ENCODE measurements at places on chromosomes 4 and X. TPM values are rescaled to one million over a fixed set of nuclear protein-coding genes. Genes with fewer than 3 reads are reported as not detected.
A peak's percentile ranks its signal among the peaks of the same experiment; 100 is the strongest.

The GPR143 gene
- 1.8 TPM for total RNA-seq

DNA sequence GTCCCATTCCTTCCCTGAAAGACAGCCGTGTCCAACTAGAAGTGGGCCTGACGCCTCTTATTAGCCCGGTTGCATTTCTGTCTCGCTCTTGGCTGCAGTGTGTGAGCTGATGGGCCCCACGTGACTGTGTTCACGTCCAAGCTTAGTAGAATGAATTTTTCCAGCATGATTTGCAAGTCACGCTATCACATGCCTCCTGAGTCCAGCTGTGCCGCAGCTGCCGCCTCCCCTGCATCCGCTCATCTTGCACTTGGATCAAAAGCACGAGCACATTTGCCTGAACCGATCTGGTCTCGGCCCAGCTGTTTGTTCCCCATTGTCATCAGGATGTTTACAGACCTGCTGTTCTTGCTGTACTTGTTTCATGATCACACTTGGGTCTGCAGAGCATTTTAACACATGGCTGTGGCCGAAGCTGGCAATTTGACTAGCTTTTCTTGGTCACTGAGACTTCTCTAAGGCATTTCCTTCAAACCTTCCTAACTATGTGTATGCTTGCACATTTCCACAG, 126.5 kb downstream of the KIT start:
- peak; percentile 27 for DNase-seq

DNA sequence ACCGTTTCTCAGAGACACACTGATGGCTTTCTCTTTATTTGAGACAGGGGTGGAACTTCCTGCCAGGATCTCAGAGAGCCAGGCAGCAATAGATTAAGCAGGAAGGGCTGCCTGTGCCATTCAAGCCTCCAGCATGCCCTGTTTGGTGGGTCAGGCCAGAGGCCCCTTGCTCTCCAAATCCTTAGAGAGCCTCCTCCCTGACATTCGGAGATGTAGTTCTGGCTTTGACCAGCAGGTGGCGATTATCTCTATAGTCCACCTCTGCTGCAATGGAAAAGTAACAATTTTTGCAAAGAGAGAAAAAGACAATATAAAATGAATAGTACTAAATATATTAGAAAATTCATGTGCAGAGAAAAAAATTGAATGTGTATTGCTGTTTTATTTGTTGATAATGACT, 93.9 kb downstream of the NXF2B start:
- DNase-seq: peak; percentile 18

DNA sequence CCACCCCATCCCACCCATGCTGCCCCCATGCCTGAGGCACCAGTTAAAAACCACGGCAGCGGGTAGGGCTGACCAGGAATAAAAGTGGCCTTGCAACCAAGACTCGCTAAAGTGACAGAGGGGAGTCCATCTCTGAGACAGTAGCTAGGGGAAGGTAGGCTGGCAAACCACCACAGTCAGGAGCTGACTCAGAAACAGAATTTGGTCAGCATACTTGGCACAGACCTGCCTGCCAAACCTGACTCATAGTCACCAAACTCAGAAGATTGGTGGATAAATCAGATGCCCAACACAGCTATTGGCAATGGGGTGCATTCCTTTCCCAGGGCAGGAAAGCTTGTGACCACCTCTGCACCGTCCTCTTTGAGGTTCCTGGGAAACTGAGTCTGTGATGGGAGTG, 193.8 kb downstream of the BCOR start:
- DNase-seq: peak; percentile 56

DNA sequence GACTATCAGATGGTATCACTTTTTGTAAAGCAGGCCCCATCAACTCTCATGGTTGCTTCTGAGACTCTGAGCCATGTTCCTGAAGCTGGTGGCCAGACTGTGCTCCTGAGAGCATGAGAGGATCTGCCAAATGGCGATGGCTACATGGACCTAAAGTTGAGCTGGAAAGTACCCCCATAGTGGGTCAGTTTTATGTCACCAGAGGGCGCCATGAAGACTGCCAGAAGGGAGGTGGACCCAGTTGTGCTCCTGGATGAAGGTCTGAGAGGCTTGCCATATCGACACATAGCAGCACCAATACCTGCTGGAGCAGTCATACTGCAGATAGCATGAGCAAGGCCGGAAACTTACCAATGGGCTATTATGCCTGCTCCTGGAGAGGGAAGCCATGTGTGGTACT, 105.7 kb downstream of the SLITRK2 start:
- no peak for DNase-seq

The ADH1A gene
- not detected for total RNA-seq

DNA sequence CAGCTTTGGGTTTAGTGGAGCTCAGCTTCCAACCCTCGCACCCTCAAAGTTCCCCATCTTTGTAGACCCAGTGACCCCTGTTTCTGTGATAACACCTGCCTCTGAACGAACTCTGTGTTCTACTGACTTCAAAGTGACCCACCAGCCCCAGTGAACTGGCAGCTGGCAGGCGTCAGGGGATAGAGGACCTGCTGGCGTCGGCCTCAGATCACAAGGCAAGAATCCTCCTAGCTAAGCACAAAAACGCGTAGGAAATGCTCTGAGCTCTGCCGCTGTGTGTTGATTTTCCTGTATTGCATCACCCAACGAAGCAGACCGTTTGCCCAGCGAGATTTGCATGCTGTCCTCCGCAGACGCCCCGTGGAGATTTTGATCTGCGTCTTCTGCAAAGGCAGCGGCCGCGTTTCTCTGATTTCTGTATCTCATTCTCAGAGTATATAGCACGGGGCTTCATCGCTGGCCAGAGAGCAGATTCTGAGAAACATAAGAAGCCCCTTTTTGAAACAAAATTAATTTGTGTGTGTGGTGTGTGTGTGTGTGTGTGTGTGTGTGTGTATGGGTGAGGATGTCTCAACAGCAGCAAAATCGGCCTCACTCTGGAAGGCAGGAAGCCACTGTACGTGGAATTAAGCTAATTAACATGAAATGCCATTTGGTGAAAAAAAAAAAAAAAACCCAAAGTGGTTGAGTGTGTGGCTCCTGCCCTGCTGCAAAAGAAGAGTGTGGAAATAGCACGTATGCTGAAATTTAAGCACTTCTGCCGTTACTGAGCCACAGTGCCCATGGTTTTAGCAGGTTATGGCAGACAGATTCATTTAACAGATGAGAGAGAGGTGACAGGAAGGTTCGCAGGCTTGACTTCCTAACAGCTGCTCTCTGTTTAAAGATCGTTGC, 29.2 kb upstream of the ASMTL start:
- peak; percentile 51 for DNase-seq

DNA sequence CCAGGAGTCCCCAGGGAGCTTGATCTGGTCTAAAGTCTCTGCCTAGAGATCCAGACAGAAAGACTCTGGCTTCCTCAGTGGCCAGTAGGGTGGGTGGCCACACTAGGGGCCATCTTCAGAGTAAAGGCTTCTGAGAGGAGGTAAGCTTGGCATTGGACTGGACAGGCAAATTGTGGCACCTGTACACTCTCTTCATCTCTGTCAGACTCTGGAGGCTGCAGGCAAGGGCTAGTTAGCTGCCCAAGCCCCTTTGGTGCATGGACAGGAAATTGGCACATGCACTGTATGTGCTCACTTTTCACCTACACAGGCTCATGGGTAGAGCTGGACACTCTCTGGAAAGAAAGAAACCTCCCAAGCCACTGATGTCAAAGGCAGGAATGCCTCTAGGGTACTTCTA, 142.8 kb downstream of the PJA1 start:
- no peak for DNase-seq

The ALB gene
- total RNA-seq: 0.75 TPM

The VEGFC gene
- total RNA-seq: 24.2 TPM

The LRCH2 gene
- 5.8 TPM for total RNA-seq

- peak; percentile 62 for DNase-seq
Measured at GRCh38 chrX:101799387-101799786, 132.4 kb downstream of the ZMAT1 start.

The CENPI gene
- 5.0 TPM for total RNA-seq

DNA sequence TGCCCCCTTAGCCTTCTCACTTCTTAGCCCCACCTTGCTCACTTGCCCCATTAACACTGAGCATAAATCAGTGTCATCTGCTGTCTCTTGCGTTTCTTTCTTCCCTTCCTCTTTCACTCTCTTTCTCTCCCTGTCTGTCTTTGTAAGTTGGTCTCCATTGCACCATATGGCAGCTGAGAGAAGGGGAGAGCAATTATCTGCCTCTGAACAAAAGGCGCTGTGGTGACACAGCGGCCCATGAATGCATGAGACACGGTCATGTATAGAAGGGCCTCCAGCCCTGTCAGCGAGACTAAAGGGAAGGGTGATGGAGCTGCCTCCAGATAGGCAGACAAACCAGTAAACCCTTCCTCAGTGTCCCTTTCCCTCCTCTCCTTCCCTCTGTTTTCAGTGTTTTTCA, 88.8 kb upstream of the PCDH18 start:
- peak; percentile 8 for DNase-seq

DNA sequence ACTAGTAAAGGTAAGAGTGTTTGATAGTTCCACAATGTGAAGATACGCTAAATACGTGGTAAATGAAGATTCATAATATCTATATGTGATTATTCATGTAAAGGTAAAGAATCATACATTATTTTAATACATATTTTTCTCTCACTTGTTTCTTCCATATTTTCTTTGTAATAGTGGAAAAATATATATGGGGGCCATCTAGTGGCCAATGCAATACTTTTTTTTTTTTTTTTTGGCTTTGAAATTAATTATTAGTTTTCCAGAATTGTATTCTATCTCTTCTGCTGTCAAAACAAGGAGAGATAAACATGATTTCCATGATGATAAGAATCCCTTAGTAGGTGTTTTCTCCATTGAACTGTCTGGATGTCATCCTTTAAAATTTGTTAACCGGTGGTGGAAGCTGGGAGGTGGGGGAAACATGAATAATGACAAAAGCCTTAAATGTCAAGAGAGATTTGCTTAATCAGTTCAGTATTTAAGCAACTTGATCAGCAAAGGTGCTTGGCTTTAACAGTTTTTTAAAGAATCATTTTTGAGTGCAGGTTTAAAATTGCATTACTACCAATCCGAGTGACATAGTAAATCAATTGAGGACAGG, 508.7 kb upstream of the HTR2C start:
- DNase-seq: no peak

GRCh38 chr4:163284304-163284703, 48.1 kb downstream of the NPY1R start:
- no peak for DNase-seq

DNA sequence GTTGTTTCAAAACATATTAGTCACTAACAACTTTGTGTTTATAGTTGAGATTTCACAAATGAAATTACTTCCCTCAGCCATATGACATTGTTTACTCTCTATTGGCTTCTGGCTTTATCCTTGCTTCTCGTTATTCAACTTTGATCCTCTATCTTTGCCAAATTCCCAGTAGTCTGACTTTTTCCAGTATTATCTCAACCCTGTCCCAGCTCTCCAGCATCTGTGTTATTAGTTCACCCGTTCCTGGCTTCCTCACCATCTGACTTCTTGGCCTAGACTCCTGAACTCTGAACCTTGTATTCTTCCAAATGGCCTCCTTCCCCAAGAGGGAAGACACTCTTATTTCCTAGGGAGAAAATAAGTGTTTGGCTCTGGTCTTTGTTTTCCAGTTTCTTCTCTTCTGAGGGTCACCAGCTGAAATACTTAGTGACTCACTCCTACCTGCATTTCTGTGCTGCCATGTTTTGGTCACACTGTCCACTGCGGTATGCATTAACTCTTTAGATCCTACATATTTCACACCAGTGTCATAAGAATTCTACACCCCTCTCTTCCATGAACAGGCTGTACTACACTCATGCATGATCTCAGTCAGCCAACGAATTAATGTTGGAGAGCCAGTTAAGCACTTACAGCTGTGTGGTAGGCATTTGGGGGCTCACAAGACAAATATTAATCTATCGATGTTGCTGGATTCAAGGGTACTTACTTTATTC, 17.0 kb upstream of the ARHGAP24 start:
- DNase-seq: no peak

DNA sequence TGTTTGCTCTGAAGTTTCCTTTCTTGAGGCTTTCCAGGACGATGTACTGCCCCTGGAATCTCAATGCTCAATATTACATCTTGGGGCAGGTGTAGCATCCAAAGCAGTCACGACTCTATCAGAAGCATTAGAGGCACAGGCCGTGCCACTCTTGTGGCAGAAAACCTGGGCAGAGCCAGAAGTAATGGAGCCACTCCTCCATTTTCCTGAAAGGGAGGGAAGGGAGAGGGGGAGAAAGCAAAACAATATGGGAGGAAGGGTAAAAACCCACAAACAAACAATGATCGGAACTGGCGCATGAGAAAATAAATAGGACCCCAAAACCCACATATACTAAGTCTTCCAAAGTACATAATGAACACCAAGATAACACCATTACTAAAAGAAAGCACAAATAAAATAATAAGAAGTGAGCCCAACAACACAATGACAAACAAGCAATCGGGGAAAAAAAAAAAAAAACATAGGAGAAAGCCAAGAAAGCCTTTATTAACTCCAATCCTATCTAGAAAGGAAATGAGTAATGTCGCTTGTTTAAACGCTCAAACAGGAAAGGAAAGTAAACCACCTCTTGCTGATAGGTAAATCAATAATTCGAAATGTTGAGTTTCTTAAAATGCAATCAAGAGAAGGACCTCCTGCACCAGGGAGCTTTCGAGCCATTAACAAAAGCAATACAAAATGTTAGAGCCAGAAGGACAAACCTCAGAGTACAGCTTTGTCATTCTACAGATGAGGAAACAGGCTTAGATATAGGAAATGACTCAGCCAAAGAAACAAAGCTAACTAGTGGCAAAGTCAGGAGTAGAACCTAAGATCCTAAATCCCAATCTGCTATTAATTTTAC, 117.4 kb downstream of the ATRX start:
- DNase-seq: peak; percentile 36

DNA sequence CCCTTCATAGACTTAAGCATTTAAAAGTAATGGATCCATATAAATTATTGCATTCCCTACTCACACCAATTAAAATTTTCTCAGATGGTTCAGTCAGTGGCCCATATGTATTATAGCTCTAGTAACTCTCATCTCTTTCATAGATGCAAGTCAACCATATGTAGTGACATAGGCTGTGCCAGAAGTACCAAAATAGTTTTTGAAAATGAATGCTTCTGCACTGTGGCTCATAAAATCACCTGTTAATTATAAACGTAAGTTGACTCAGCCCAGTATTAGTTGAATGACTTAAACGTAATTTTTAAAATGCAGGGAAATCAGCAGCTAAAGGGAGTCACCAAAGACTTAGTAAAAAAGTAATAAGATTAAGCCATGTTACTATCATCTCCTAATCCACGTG, 143.8 kb downstream of the PPARGC1A start:
- DNase-seq: no peak

DNA sequence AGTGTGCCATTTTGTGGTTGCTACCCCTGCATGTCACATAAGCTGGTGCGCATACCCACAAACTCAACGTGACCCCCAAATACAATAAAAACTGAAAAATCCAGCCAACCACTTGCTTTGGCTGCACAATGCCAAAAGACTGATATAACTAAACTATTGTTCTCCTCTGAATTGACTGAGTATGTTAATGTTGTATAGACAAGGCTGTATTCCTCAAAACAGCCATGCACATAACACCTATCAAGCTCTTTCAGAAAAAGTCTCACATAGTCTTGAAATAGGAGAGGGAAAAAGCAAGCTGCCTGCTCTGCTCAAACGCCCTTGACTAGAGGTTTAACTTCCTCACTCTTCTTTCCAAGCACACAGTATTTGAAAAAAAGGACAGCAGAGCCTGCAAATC, 126.4 kb upstream of the NOCT start:
- no peak for DNase-seq

The POLN gene
- total RNA-seq: 3.6 TPM

- DNase-seq: no peak
Measured at GRCh38 chr4:182257016-182257415, 13.8 kb downstream of the TENM3 start.

GRCh38 chrX:19964017-19964710, 26.7 kb downstream of the BCLAF3 start:
- no peak for DNase-seq

All from astrocyte (in vitro differentiated cells and primary cell).